ENCODE measurements at places on chromosomes 2 and 18.

DNA sequence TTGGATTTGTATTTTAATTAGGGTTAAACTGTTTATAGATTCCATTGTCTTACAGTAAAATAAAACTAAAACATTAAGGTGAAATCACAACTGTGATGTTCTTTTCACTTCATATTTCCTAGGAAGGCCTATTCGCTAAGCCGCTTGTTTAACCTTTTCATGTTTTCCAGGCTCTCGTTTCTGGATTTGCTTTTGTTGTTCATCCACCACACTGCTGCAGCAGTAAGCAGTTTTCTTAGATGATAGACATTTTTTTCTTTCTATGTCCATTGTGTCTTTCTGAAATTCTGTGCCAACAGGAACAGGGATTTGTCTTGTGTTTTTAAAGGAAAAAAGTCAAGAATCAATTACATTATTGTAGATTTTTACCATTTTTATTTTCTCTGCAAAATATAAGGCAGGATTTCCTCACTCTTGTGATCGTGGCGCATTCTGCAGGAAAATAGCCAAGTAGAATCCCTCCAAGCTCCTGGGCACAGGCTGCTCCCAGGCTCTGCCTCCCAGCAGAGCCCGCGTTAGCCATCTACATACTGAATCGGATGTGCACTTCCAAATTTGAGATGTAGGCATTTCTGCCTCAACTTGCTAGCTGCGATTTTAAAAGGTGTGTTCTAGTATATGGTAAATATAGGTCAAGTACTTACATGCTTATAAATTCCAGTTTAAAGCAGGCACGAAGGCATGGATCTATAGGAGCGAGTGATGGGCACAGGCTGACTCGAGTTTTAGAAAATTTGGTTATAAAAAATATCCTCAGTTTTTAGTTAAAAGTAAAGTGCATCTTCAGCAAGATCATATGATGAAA lies 10.2 kb downstream of the TSHZ1 start:
- no peak for DNase-seq

- DNase-seq = no peak
Observed at GRCh38 chr2:106664669-106665068, 177.5 kb downstream of the CD8B2 start.

DNA sequence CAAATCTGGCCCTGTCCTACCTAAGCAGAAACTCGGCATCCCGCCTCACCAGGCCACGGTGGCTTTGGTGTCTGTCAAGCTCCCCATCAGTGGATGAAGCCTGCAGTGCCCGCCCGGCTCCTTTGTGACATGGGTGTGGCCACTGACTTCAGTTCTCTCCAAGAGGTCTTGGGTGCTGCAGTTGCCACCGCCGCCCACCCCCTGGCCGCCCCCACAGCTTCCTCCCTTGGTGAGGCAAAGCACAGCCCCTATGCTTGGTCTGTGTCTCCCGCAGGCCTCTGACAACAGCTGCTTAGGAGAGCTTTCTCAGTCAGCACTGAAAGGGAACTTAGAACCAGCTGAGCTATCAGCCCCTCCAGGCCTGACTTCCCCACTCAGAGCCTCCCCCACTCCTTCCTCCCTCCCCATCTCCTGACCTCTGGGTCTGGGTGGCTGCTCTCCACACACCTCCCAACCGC lies 22.9 kb upstream of the GPR55 start:
- no peak for DNase-seq

- DNase-seq = no peak
Observed at GRCh38 chr2:151106805-151107506, 154.7 kb downstream of the RBM43 start.

- DNase-seq = no peak
Observed at GRCh38 chr2:26575836-26576564, 65.2 kb downstream of the CIB4 start.

DNA sequence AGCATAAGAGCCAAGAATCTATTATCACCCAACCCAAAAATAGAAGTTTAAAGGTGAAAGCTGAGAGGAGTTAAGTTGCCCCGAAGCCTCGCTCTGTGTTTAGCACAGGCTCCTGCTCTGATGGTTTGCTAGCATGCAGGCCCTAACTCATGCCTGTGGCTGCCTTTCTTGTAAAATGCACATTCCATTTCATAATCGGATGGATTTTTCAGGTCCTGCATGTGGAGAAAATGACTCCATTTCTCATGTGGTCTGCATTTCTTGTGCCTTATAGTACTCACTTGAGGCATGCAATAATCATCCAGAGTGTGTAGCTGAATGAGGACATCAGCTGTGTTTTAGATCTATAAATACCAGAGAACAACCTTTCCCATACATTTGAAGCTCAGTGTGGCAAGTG lies 381.8 kb downstream of the CPS1 start:
- DNase-seq = no peak

DNA sequence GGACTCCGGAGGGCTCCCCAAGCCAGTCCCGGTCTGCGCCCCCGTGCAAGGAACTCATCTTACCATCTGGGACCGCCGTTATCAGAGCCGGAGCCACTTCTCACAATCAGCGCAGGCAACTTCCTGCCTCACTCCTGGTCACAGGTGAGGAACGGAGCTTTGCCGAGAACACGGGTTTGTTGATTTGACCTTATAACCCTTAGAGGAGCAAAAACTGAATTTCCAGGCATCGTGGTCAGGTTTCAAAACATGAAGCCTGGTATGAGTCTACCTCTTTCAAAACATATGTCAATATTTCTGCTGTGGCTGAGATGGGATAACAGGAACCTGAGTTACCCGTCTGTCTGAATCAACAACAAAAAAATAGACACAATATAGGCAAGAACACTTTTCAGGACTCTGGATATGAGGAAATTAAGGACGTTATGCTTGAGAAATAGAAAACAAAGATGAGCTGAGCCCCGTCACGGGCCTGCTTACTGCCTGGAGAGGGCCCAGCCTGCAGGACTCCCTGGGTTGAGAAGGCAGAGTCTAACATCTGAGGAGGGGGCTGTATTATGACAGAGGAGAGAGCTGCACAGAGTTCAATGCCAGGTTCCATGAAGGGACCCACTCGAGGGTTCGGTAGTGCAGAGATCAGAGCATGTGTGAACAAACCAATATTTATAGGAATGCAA lies 148.7 kb downstream of the NDUFA10 start:
- no peak for DNase-seq

- no peak for DNase-seq
Observed at GRCh38 chr2:230877759-230878598, 13.2 kb downstream of the ITM2C start.

GRCh38 chr18:38525039-38525438 lies 959.4 kb upstream of the CELF4 start:
- DNase-seq = no peak

DNA sequence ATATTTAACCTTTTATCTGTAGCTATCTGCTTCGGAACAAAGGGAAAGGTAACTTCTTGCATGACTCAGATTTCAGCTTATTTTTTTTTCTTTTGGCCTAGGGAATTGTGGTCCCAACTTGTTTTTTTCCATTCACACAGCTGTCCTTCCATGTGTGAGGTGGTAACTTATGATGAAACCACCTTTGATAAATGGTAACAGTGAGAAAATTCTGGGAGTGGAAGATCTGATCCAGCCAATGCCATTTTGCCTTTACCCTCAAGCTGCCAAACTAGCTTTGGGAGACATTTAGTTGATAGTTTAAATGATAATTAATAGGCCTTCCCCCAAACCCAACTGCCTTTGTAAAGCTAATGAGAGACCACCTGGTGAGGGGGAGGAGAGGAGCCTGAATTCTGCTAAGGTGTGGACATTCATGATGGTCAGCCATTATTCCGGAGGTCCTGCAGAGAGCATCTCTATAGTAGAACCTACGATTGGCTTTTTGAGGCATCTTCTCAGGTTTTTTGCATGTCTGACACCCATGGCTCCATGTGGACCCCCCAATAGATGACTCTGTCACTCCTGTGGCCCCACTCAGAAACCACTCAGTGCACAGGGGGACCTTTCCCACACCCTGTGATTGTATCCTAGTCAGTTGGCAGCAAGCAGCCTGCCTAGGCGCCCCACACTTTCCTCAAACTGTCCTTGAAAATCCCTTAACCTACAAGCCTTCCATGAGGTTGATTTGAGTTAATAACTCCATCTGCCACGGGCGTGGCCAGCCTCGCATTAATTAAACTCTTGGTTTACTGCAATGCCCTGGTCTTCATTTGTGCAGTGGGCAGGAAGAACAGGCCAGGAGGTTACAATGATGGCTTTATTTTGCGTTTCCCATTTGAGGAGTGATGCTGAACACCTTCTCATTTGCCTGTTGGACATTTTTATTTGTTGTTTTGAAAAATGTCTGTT lies 263.5 kb upstream of the PXDN start:
- DNase-seq = no peak

DNA sequence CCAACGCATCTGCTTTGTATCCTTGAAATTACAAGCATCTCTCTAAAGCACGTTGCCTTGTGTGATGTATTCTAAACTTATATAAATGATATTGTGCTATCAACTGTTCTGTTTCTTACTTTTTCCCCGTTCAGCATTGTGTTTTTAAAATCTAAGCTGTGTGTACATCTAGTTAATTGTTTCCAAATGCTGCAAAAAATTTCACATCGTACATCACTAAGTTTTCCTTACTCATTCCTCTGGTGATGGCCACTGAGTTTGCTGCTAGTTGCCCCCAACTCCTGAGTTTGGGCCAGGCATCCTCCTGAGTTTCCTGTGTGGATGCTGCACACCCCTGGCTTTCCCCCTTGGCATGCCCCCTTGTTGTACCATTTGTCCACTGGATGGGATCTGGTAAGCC lies 139.7 kb downstream of the MYCN start:
- no peak for DNase-seq

DNA sequence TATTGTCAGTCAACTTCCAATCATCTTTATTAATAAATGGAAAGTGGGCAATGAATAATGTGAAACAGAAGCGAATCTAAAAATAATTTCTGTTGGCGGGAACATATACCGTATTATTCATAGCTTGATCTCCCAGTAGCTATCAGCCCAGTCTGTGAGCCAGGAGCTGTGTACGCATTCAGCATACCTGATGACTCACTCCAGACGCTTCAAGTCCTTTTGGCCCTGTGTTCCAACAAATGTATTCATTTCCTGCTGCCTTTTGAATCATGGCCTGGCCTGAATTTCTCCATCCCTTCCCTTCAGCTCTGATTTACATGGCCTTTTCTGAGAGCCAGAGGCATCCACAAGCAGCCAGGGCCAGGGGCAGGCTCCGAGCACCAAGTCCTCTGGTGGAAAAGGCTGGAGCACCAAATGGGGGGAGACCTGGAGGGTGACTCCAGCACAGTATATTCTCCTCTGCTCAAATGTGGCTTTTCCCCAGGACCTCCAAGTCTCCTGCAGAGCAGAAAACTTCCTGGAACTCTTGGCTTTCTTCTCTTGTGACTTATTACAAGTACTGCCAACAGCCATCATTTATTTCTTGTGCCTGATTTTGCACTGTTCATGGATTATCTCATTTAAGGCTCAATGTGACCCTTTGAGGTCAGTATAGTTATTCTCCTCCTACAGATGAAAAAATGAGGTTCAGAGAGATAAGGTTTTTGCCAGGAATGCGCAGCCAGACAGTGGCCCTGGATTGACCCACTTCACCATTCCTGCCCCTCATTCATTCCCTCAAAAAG lies 108.7 kb downstream of the EN1 start:
- DNase-seq = peak; percentile 48

GRCh38 chr2:153487448-153487847 lies 8.9 kb upstream of the RPRM start:
- DNase-seq = no peak

DNA sequence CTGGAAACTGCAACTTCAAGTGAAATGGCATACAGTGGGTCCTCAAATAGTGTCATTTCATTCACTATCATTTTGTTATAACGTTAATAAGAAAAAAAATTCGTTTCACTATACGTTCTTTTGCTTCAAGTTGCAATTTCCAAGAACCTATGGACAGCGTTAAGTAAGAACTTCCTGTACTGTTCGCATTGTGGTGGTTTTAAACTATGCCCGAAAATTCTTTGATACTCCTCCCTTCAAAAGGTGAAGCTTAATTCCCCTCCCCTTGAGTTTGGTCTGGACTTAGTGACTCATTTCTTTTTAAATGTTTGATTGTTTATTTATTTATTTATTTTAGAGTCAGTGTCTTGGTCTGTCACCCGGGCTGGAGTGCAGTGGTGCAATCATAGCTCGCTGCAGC lies 20.7 kb downstream of the GNLY start:
- no peak for DNase-seq

- no peak for DNase-seq
Observed at GRCh38 chr2:234627308-234627707, 130.4 kb upstream of the ARL4C start.

DNA sequence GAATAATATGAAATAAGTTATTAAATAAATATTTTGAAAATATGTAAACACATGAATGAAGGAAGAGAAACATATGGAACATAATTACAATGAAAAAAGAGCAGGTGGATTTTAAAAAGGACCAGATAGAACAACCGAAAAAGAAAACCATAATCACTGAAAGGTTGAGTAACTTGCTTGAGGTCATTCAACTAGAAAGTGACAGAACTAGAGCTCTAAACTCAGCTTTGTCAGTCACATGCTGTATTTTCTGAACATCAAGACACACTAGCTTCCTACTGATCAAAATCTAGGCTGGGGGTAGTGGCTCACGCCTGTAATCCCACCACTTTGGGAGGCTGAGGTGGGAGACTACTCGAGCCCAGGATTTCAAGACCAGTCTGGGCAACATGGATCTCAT lies 30.0 kb upstream of the ITGAV start:
- DNase-seq = no peak

- DNase-seq = no peak
Observed at GRCh38 chr2:68083346-68083745, 20.5 kb upstream of the C1D start.

DNA sequence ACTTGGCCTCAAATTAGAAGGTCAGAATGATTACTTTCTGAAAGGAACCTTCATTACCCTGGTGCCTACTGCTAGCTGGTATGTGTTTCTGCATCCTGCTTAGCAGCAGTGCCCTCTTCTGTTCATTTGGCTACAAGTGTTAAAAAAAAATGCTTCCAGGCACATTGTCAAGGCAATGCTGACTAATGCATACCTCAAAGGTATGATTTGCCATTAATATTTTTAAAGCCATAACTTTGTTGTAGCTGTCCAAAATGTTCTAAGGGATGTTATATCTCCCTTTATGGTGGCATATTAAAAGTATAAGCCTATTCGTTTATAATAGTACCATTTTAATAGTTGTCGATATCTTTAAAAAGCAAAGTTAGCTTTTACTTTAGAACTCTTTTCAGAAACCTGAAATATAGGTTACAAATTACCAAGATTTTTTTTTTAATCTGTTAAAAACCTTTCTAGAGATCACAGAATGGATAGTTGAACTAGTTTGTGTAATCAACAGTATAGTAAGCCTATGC lies 52.0 kb upstream of the FAM171B start:
- peak; percentile 60 for DNase-seq

DNA sequence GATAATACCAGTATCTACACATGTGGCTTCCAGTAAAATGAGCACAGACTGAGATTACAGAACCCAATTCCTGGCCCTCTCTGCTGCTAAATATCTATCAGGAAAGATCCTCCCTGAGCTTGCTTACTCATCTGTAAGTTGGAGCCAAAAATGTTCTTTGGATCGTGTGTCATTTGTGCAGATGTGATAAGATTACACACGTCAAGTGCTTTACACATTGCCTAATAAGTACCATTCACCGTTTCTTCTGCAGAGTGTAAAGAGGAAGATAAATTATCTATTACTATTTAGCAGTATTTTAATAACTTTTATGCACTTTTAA lies 23.2 kb upstream of the SLC20A1 start:
- peak; percentile 88 for DNase-seq

Data from NCI-H460 (cell line).